A549 treated with CpdA at 1 μM for 4 hours (cell line): ENCODE measurements at places on chromosomes 5 and 9. TPM values are rescaled to one million over a fixed set of nuclear protein-coding genes. Genes with fewer than 3 reads are reported as not detected.

Gene SPINK4
- not detected in 5 replicates for total RNA-seq

Gene PCDHB2
- 2.7 to 5.4 TPM (median 3.7 TPM) in 5 replicates for total RNA-seq

Gene FBP1
- total RNA-seq = not detected in 5 replicates

Gene CCL28
- 0.14 to 0.29 TPM (median 0.20 TPM) in 5 replicates for total RNA-seq

Gene MLANA
- not detected in 5 replicates for total RNA-seq

Gene IFT74
- 11.9 to 18.0 TPM (median 13.9 TPM) in 5 replicates for total RNA-seq

Gene FST
- total RNA-seq = 8.0 to 17.8 TPM (median 13.3 TPM) in 5 replicates

Gene RAPGEF1
- total RNA-seq = 37.9 to 47.9 TPM (median 43.1 TPM) in 5 replicates

Gene AQP7
- 0.19 to 0.49 TPM (median 0.24 TPM) in 5 replicates for total RNA-seq

Gene DDX4
- total RNA-seq = 0.02 TPM in 1 of 5 replicates, not detected in the others
